ENCODE measurements at places on chromosomes 5 and 9.

DNA sequence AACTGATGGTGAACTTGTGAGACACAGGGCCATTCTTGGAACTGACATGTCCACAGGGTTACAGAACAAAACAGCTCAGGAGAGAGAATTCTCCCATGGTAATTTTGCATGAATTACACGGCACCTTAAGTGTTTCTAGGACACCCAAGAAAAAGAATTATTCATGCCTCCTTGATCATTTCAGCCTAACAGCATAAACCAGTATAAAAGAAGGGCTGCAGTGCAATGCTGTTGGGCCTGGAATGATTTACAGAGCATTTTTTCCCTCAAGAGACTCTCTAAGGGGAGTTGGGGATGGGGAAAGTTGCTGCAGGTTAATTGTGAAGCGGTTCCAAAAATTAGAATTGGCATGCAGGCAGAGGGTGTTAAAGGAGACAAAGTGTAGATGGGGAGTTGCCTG lies 136.4 kb upstream of the FBXL7 start:
- no peak for DNase-seq

GRCh38 chr9:107878462-107878861 lies 388.9 kb upstream of the KLF4 start:
- DNase-seq: no peak

DNA sequence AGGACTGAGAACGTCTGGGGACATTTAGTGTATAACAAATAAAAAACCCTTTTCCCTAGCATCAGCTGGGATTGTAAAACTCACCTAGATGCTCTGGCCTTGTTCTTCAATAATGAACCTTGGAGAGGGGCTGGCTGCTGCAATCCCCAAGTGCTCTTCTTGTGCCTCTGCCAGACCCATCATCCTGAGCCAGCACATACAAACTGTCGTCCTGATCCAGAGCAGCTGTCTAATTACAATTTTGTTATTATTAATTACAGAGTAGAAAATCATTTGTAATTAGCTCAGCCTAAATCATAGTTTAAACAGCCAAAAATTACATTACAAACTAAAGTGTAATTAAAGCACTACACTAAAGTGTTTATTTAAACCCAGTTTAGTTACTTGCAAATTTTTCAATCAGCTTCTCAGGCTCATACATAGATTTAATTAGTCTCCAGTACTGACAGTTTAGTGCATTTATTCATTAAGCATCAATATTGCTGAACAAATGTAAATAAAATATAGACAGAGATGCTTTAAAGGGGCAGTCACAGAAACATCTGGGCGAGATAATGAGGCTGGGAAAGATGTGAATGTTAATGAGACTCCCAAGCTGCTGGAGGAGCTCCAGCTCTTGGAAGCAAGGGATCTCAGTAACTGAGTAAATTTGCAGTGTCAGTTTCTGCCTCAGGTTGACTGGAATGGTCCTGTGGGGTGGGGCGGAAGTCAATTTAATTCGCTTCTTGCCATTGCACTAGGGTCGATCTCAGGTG lies 632.3 kb upstream of the TLE4 start:
- DNase-seq: no peak

GRCh38 chr5:132223861-132224260 lies 3.8 kb downstream of the P4HA2 start:
- DNase-seq: no peak

DNA sequence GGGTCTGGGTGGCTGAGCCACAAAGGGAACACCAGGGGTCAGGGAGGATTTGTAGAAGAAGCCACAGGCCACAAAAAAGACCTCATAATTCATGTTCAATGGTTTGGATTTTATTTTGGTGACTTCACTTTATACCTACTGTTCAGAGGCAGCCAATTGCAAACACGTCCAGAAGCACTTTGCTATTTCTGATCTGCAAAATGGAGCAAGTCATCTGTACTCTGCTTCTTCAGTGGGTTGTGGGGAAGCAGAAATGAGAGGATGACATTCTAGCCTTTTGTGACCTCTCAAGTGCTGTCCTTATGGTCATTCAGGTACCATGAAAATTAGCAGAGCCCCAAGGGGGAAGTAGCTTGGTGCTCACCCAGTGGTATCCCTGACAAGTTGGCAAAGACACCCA lies 2.5 kb upstream of the KCNIP1 start:
- no peak for DNase-seq

GRCh38 chr5:108983461-108984092 lies 235.9 kb downstream of the FER start:
- no peak for DNase-seq

DNA sequence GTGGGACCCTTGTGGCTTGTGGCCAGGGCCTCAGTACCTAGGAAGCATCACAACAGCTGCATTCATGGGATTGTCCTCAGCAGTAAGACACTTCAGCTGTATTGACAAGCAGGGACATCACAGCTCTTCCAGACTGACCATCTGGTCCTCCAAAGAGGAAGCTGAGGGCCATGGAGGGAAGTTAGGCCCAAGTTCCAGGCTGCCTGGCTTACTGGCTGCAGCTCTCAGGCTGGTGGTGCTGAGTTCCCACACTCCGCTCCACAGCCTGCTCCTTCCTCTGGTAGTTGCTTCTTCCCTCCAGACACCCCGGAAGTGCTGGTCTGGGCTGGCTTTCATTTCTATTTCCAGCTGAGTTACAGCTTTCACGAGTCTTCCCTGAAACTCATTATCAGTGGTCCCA lies 5.7 kb upstream of the STING1 start:
- DNase-seq: no peak

DNA sequence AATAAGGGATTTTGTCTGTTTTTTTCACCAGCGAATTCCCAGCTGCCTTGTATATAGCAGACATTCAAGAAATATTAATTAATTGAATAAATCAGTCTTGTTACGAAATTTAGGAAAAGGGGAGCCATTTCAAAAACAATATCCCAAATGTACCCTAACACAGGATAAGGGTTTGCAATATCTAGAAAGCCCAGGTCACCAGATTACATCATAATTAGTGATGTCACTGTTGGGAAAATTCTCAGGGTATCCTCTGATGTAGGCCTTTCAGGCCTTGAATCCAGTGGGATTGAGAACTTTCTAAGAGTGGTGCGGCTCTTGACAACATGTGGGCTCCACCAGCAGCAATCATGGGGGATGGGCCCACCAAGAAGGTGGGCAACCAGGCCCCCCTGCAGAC lies at the start of gene ACTL7A:
Gene ACTL7A (plus strand): TSS at position 270 of the 400 bp plus-strand sequence. CDS start 57 bp downstream, at position 327.
- no peak for DNase-seq

DNA sequence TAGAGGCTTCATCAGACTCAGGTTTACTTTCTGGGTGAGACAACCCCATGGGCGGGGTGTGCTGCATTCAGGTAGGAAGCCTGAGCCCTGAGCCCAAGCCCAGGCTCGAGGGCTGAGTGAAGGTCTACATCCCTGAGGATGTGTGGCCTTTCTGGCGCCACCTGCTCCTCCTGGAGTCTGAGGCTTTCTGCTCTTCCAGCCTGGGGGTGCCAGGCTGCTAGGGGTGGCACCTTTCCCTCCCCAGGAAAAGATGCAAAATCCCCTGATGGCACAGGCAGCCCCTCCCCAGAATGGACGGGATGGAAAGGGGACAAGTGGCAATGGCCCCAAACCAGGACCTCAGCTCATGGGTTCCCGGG lies 44.4 kb upstream of the PRRC2B start:
- DNase-seq: no peak

- no peak for DNase-seq
Measured at GRCh38 chr5:179609834-179610108, 13.7 kb downstream of the HNRNPH1 start.

DNA sequence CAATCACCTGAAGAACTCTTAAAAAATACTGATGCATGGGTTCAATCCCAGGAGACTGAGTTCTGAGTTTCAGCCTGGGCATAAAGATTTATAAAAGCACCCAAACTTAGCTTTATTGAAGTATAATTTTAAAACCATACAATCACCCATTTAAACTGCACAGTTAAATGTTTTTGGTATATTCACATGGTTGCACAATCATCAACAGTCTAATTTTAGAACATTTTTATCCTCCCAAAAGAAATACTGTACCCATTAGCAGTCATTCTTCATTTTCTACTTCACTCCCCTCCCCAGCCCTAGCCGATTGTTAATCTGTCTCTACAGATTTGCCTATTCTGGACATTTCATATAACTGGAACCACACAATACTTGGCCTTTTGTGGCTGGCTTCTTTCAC lies 141.7 kb downstream of the ARSB start:
- DNase-seq: no peak

DNA sequence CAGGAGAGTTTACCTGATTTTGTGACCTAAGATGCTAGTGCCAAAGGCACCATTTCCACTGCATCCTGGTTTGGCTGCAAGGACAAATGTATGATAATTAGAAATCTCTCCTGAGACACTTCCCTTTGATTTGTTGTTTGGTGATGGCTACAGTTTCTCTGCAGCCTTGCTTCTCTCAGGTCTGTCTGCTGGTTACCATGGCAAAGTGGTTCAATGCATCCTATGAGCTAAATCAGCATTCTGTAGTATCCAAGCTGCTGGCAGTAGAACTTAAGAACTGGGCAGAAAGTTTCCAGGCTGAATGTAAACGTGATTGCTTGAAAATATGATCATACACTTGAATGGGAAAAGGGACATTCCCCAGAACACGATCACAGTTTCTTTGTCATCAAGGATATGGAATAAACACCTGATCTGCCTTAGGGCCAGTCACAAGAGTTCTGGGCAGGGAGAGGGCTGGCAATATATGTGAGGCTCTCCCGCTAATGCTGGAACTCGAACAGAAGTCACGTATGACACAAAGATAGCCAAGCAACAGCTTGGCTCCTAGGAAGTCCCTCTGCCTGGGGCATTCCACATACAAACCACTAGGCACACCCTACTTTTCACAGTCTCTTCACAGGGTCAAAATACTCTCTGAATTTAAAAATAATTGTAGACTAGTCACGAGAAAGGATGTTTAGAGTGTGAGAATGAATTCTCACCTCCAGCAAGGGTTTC lies 138.1 kb upstream of the GRAMD2B start:
- no peak for DNase-seq

DNA sequence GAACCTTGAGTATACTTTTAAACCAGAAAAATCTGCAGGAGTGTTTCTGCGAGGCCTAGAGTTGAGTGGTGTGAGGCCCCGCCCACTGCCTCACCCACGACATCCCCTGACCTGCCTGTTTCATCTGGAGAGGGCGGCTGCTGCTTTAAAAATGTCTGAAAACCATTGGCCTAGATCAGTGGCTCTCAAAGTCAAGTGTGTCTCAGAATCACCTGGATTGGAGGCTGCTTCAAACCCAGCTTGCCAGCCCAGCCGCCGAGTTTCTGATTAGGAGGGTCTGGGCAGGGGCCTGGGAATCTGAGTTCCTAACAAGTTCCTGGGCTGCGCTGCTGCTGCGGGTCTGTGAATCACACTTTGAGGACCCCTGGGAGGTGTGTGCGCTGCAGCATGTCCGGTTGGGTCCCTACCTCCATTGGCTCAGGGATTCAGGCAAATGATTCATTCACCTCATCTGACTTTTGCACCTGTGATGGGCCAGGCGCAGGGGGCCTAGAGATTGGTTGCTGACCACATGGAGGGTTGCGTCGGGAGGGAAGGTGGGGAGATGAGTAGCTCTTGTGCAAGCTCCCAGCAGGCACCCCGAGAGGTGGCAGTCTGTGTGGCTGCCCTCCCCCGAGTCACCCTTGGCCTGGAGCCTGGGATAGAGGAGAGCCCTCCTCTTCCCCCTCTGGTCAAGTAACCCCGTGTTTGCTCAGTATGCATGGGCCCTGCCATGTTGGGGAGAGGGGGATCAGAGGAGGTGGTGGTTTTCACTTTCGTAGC lies 27.6 kb upstream of the HMCN2 start:
- no peak for DNase-seq

- DNase-seq: no peak
Measured at GRCh38 chr5:32406650-32407049, 37.9 kb downstream of the ZFR start.

DNA sequence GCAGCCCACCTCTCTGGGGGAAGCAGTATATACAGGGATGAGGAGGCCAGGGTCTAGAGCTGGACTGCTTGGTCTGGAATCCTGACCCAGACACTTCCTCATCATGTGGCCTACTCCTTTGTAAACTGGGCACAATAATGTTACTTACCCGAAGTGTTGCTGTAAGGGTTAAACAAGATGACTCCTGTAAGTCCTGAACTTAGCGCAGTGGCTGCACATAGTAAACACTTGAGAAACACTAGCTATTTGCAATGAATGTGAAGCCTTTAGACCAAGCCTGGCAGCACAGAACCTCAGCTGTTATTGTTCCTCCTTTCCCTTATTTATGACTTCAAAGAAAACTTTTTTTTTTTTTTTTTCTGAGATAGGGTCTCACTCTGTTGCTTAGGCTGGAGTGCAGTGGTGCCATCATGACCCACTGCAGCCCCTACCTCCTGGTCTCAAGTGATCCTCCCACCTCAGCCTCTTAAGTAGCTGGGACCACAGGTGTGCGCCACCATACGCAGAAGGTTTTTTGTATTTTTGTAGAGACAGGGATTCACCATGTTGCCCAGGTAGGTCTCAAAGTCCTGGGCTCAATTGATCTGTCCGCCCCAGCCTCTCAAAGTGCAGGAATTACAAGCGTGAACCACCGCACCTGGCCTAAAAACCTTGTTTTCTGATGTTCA lies 96.2 kb upstream of the IL6ST start:
- DNase-seq: no peak

GRCh38 chr5:179765400-179765799 lies 28.4 kb upstream of the LTC4S start:
- peak; percentile 70 for DNase-seq

DNA sequence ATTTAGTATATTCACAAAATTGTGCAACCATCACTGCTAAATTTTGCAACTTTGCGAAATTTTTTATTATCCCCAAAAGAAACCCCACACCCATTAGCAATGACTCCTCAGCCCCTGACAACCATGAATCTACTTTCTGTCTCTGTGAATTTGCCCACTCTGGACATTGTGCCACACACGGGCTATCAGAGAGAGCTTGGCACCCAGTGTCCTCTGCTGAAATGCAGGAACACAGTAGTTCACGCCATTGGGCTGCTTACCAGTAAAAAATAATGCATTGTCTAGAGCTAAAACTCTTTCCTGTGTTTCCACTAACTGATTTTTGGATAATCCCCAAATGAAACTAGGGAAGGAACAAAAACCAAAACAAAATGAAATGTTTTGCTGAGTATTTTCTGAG lies 60.0 kb downstream of the HRH2 start:
- DNase-seq: no peak

- DNase-seq: no peak
Measured at GRCh38 chr5:54936201-54936600, 49.2 kb downstream of the ESM1 start.

DNA sequence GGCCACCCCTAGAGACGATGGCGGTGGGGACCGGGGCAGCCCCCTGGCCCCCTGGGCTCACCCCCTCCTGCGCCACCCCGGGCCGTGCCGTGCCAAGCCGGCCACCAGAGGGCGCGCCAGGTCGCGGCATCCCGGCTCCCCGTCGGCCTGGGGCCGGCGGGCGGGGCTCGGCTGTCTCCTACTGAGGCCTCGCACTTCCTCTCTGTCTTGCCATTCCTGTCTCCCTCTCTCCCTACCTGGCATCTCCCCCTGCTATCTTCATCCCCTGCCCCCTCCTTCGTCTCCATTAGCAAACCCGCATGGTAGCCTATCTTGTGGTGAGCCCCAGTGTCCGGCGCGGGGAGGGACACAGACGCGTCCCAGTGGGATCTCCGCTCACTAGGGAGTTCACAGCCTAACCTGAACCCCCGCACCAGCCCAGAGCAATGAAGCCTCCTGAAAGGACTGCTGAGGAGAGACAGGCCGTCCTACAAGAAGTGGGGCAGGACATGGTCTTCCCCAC lies 29.8 kb upstream of the FABP6 start:
- DNase-seq: no peak

GRCh38 chr9:4035777-4036176 lies 264.1 kb downstream of the GLIS3 start:
- no peak for DNase-seq

GRCh38 chr9:6006749-6007057 lies 8.7 kb downstream of the RANBP6 start:
- peak; percentile 74 for DNase-seq
